ENCODE measurements at places on chromosomes 7 and 10. TPM values are rescaled to one million over a fixed set of nuclear protein-coding genes. Genes with fewer than 3 reads are reported as not detected.
A peak's percentile ranks its signal among the peaks of the same experiment; 100 is the strongest.

DNA sequence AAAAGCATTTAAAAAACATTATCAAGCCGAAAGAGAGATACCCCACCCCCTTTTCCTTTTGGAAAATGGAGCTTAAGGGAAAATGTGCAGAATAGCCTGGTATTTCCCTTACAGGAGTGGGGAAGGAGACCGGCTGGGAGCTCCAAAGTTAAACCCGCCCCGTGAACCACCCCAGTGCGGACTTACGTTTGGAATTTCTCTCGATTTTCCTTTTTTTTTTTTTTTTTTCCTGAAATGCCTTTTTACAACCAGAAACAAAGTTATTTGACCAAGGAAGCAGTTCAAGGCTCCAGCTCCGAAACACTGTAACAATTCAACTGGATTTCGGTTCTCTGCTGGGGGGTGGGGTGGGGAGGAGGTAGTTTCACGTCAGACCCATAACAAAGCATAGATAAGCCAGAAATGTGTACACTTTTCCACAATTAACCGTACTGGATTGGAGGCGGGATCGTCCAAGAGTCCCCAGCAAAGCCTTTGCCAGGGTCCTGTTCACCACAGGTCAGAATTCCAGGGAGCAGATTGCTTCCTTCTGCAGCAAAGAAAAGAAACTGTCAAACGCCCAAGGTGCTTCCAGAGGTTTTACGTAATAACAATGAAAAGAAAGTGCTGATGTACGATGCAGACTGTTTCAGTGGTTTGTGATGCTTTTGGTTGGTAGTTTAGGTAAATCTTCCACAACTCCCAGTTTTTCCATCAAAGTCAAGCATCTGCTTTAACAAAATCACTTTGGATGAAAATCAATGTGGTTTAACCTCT, 6.7 kb downstream of the SKIDA1 start:
- no peak for DNase-seq

- DNase-seq = no peak
Measured at GRCh38 chr7:80139236-80139635, 4.6 kb downstream of the GNAI1 start.

DNA sequence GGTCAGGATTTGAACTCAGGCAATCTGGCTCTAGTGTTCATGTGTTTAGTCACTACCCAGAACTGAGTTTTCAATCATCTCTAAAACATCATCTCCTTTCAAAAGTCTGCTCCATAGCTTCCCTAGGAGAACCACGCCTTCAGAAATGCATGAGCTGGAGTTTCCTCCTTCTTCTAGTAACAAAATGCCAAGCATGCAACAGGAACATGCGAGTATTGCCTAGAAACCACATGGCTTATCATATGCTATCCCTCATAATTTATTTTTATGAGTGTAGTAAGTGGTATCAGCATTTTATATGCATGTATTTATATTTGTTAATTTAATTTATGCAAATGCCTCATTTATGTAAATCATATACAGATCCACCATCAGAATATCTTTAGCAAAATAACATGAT, 170.9 kb downstream of the RAB11FIP2 start:
- DNase-seq = no peak

DNA sequence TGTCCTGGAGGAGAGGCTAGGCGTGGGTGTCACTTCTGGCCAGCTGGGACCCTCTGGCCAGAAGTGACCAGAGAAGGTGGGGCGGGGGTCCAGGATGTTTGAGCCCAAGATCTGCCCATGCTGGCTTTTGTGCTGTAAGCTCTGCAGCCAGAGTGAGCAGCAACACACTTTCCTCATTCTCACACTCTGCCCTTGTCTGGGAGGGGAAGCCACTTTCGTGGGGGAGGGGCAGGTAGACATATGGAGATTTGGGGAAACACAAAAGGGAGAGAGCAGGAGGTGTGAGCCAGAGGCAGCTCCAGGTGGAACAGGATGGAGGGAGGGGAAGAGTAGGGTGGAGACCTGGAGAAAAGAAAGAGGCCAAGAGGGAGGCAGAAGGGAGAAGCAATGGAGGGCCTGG, 31.5 kb upstream of the ADCYAP1R1 start:
- DNase-seq = no peak

- DNase-seq = no peak
Measured at GRCh38 chr7:146966274-146966673, 849.7 kb downstream of the CNTNAP2 start.

DNA sequence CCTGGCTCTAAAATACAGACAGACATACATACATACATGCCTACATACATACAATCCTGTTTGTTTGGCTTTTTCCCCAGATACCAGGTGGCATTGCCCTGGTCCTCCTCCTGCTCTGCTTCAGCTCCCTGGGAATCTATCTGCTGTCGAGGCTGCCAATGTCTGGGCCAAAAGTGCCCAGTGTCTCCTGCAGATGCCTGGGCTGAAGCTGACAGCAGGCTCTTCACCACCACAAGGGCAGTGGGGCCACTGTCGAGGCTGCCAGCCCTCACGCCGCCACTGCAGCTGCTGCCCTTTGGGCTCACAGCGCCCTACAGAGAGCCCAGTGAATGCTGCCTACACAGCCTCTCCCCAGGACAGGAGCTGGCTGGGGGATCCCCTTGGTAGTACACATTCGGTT, 18.0 kb upstream of the STN1 start:
- DNase-seq = no peak

The STRIP2 gene
- 2.0 TPM for polyA plus RNA-seq

DNA sequence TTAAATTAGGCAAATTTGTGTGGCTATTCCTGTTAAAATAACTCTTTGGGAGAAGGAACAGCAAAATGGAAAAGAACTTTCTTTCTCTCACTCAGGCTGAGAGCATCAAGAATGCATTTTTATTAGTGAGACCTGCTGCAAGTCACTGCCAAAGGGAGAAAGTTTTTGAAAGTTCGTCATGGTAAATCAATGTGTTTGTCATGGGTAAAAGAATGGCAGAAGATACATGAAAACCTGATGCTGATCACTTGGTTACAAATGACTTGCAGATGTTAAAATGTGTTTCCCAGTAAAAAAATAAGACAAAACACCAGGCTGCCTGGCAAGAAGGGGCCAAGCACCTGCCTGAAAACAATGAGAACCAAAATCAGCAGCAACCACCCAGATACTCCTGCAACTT, 484.7 kb upstream of the NRP1 start:
- DNase-seq = peak; percentile 47

- DNase-seq = no peak
Measured at GRCh38 chr10:129938460-129938859, 25.6 kb downstream of the EBF3 start.

- no peak for DNase-seq
Measured at GRCh38 chr10:110007161-110007700, 553 bp upstream of the ADD3 start.

The MOGAT3 gene
- polyA plus RNA-seq = not detected

The PLXNA4 gene
- polyA plus RNA-seq = 0.28 TPM

DNA sequence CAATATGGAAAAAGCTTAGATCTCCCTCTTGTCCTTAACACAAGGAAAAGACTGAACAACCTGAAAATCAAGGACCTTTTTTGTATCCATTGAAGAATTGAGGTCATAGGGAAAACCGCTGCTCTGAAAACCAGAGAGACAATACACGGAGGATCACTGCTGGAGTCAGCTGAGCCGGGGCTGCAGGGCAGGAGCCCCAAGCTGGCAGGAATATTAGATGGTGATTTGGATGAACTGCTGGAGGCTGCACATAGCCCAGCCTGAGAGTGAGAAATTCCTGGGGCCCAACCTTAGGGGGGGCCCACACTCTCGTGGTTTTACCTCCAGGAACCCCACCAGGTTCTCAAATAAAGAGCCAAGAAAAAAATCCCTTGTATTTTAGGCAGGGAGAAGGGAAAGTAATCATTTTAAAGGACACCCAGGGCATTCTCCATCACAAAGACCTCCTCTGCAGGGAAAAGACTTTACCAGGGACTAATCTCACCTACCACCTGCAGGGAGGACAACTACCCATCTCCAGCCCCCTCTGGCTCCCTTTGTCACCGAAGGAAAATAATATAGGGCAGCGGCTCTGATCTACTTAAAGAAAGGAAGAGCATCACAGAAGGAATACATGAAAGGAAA, 55.4 kb upstream of the RNF32 start:
- no peak for DNase-seq

DNA sequence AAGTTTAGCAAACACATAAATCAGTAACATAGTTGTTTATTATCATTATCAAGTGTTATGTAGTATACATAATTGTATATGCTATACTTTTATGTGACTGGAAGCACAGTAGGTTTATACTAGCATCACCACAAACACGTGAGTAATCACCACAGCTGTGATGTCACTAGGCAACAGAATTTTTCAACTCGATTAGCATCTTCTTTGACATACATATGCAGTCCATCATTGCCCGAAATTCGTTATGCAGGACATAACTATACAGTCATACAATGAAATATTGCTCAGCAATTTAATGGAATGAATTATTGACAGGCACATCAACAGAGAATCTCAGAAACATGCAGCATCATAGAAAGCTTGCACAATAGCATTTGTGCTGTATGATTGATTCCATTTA, 77.7 kb downstream of the LSM5 start:
- no peak for DNase-seq

- no peak for DNase-seq
Measured at GRCh38 chr10:59945590-59945989, 39.2 kb upstream of the CCDC6 start.

The ELOVL3 gene
- 0.34 TPM for polyA plus RNA-seq

All from BJ (cell line).